Kasumi-1 (cell line): ENCODE measurements at places on chromosomes 11 and 22.

GRCh38 chr11:13207665-13208594 is 69.7 kb upstream of the BMAL1 start:
- peak; percentile 48 for DNase-seq

GRCh38 chr11:91272089-91272488 is 952.5 kb upstream of the FAT3 start:
- no peak for DNase-seq

DNA sequence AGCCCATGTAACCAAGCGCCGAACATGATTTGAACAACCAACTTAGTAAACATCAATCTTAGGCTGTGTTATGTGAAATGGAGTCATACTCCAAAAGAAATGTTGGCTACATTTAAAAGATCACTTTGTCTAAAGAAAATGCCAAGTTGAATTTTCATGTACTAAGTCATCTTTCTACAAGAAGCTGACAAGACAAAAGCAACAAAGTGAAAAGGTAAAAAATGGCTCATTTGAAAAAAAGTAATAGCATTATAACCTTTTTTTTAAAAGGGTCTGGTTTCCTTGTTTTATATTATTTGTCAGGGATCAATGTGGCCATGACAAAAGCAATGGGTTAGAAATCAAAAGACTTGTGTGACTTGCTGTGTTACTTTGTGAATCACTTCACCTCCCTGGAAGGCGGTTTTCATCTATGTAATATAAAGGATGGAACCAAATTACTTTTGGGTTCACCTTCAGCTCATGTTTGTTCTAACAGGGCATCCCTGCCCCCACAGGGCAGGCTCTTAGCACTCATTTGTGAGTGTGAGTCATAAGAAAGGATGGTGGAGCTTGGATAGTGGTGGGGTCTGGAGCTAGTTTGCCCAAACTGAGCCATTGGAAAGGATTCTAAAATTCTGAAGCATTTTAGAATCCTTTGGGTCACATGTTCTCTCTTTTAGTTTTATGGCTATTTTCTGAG is 131.9 kb upstream of the MTMR2 start:
- DNase-seq, result no peak

GRCh38 chr22:20585639-20586402 is 78.4 kb downstream of the MED15 start:
- DNase-seq, result no peak

GRCh38 chr22:31346255-31346732 is at the start of gene PATZ1:
PATZ1 (minus strand) TSS chr22:31346346; CDS start chr22:31345602, 744 bp downstream.
- DNase-seq, result peak; percentile 88

DNA sequence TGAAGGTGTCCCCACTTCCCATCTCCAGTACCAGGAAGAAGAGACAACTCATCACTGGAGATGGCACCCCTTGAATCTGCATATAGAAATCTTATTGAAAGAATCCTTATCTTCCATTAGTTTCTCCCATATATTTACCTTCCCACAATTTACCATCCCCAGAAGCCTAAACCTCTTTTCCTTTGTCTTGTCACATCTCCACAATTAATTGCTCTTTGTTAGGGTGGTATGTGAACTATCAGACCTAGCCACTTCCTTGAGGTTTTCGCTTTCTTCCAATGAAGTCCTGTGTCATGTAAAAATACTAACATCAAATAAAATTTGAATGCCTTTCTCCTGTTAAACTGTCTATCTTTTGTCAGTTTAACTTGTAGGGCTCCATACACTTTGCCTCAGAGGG is 37.9 kb downstream of the FAM227A start:
- DNase-seq, result no peak

DNA sequence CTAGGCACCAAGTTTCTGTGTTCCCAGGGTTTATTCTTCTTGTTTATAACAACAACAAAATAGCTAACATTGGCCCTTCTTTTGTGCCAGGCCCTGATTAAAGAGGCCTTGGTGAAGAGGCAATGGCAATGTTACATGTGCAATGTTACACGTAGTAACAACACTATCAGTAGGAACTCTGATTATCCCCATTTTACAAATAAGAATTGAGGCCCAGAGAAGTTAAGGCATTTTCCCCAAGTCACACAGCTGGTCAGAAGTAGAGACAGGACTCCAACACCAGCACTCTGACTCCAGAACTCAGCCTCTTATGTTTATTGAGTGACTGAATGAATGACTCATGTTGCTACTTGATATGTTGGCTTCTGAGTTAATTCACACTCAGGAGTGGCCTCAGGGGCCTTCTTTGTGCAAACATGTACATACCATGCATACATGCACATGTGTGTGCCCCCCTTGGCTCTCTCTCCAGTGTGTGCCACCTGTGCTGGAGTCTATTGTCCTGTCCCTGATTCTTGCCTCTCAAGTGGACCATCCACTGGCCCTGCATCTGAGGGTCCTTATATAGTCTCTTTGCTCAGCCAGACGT is 98.4 kb downstream of the TP53I11 start:
- DNase-seq, result no peak

- no peak for DNase-seq
Observed at GRCh38 chr11:15903246-15903645, 453.1 kb downstream of the SOX6 start.

DNA sequence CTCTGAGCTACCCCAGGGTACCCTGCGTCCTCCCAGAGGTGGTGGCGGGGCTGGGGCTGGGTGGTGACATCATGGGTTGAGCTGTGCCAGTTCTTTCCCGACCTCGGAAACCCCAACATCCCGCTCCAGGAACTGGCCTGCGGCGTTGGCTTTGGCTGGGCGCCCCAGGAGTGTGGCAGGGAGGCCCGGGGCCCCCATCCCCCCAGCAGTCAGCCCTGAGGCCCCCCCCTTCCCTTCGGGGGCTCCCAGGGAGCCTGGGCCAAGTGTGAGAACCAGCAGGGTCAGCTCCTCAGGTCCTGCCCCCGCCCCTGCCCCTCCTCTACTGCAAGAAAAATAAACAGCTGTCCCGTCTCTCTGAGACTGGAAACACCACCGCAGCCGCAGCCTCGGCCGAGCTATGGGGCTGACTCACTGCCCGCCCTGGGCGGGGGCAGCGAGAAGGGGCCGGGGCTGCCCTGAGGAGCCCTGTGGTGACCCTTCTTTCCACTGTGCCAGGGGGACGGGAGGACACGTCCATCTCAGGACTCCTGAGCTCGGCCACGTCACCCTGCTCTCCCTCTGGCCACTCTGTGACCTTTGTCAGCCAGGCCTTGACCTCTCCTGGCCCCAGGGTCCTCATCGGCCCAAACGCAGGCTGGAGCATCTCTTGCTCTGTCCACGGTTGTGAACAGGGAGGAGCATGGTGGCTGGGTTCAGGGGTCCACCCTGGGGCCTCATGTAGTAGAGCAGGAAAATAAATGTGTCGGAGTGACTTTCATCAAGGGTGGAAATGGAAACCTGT is 73.4 kb downstream of the WNT7B start:
- no peak for DNase-seq
